ENCODE measurements at places on chromosomes 1 and 21.

GRCh38 chr21:44429894-44430293, 25.4 kb upstream of the LRRC3 start:
- DNase-seq: no peak

GRCh38 chr1:184534690-184535089, 147.9 kb downstream of the C1orf21 start:
- DNase-seq: no peak

GRCh38 chr21:38590449-38591217, 92.4 kb upstream of the ERG start:
- DNase-seq: no peak

DNA sequence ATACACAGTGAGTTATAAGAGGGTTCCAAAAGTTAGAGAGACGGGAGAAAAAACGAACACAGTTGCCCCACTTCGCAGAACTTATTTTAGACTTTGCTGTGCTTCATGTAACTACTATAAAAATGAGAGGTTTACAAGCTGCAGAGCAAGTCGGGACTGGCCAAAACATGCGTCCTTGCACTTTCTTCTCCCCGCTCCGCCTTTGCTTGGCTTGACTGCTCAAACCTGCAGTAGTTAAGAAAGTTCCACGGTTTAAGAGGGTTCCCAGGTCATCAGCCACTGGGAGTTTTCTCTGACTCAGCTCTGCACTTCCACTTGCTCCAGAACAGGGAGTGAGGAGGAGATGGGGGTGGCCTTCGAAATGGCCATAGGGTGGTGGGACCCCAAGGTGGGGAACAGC, 36.2 kb downstream of the CLIC6 start:
- no peak for DNase-seq

- DNase-seq: no peak
These were observed 2.1 kb downstream of the ZBTB17 start for GRCh38 chr1:15973772-15974171.

GRCh38 chr1:13818926-13819325, 118.9 kb downstream of the PRDM2 start:
- no peak for DNase-seq

- DNase-seq: no peak
These were observed 19.7 kb upstream of the PTTG1IP start for GRCh38 chr21:44893278-44893556.

- DNase-seq: no peak
These were observed 86.4 kb upstream of the COL6A1 start for GRCh38 chr21:45894906-45895777.

- peak; percentile 52 for DNase-seq
These were observed 25.5 kb downstream of the PCSK9 start for GRCh38 chr1:55064861-55065263.

DNA sequence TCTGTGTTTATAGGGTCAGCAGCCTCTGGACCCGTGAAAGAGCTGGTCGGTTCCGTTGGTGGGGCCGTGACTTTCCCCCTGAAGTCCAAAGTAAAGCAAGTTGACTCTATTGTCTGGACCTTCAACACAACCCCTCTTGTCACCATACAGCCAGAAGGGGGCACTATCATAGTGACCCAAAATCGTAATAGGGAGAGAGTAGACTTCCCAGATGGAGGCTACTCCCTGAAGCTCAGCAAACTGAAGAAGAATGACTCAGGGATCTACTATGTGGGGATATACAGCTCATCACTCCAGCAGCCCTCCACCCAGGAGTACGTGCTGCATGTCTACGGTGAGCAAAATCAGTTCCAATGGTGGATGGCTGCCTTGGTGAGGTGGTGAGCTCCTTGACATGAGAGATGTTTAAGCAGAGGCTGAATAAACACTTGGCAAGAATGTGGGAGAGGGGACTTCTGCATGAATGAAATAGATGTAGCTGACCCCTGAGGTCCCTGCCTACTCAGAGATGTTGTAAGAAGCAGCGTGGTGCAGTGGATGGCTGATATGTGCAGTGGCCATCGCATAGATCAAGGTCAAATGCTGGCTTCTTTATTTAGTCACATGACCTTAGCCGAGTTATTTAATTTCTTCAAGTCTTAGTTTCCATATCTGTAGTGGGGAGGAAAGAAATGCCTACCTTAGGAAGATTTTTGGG, 9.3 kb downstream of the SLAMF7 start:
- DNase-seq: no peak

GRCh38 chr1:113042285-113043143, 30.5 kb upstream of the LRIG2 start:
- DNase-seq: peak; percentile 91

DNA sequence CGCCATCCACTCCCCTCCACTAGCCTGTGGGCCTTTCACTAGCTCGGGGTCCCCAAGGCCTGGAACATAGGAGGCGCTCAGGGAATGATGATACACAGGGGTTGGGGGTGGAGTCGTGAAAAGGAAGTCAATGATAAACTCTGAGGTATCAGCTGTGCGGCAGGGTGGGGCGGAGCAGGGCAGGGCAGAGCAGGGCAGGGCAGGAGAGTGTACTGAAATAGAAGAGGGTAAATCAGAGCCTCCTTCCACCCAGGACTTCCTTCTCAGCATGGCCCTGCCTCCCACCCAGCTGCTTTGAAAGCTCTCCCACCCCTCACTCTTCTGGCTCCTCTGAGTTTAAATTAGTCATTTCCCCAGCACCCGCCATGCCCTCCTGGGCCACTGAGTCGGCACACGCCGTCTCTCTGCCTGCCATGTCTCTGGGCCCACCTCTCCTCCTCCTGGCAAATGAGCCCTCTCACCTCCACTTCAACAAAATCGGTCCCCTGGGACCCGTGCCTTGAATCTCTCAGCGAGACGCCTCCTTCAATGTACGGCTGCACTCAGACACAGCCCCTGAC, 16.9 kb downstream of the CAPZB start:
- DNase-seq: no peak

DNA sequence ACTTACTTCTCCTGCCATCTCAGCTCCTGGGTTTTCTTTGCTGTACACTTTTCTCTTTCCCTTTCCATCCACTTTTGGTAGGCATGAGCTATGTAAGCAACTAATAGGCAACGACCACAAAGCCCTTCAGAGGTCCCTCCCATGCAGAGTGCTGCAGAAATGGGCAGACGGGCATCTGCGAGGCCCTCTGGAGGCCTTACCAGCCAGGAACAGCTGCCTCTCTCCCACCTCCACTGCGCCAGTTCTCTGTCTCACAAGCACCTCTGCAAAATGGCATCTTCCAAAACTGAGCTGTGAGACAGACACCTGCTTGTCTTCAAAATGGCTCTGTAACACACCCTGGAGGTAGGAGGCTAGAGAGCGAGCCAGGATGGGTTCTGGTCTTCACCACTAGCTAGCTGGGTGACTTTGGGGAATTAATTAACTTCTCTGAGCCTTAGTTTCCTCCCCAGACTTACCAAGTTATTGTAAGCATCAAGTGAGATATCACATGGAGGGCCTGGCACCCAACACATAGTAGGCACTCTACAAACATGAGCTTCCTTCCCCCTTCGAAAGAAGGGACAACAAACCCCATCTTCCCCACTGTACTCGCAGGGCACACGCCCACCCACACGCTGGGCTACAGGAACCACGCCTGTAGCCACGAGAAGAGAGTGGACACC, 62.0 kb downstream of the BCAR3 start:
- DNase-seq: no peak

DNA sequence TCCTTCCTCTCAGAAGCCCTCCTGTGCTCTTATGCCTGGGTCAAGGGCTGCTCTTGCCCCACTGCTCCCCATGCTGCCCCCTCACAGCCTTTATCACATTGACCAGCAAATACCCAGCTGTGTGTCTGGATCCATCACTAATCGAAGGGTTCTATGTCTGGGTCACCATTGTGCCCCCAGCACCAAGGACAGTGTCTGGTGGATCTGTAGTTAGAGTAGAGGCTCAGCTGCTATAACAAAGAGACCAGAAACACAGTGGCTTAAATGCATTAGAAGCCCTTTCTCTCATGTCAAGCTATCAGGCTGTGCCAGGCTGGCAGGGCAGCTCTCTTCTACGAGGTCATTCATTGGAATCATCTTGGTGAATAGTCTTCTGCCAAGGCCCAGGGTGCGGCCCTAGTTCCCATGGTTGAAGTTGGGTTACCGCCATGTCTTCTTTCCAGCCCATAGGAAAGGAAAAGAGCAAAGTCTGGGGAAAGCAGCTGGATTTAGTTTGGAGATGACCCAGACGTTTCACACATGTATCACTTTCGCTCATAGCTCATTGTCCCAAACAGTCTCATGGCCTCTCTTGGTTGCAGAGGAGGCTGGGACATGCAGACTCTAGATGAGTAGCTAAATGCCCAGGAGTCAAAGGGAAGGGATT, 32.2 kb downstream of the STUM start:
- no peak for DNase-seq

DNA sequence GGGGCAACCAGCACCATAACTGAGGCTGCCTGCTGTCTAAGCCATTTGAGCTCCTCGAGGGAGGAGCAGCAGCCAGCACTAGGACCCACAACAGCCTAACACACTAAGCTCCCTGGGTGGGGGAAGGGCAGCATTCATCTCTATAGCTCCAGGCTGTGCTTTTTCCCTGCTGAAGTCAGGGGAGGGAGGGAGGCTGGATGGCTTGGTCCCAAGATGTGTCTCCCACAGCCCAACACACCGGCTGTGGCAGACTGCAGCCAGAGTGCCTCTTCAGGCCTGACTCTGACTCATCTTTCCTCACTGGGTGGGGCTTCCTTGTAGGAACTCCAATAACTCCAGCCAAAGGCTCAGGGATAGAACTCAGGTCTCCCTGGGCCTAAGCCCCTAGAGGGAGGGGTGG, 296.3 kb downstream of the PRDM2 start:
- DNase-seq: no peak

DNA sequence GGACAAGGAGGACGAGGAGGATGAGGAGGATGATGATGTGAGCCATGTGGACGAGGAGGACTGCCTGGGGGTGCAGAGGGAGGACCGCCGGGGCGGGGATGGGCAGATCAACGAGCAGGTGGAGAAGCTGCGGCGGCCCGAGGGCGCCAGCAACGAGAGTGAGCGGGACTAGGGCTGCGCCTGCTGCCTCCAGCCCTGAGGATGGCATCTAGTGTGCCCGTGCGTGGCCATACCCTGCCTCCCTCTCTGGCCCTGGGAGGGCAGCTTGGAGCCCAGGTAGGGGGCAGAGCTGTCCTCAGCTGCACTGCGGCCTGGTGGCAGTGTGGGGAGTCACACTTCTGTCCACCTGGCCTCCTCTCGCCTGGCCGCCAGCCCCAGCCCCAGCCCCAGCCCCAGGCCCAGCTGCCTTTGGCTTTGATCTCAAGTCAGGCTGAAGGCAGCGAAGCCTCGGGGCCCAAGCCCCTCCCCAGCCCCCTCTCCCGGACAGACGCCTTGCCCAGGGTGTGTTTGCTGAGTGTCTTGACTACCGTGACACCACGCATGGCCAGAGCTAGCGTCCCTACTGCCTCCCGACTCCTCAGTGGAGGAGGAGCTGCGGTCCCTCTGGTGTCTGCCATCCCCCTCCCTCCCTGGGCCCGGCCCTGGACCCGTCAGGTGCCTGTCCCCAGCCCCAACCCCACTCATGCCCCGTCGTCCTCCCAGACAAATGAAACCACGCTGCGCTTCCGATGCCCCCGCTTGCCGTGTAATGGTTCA, 155.2 kb downstream of the PEX14 start:
- no peak for DNase-seq

- no peak for DNase-seq
These were observed 2.6 kb upstream of the RNF2 start for GRCh38 chr1:185042737-185043136.

DNA sequence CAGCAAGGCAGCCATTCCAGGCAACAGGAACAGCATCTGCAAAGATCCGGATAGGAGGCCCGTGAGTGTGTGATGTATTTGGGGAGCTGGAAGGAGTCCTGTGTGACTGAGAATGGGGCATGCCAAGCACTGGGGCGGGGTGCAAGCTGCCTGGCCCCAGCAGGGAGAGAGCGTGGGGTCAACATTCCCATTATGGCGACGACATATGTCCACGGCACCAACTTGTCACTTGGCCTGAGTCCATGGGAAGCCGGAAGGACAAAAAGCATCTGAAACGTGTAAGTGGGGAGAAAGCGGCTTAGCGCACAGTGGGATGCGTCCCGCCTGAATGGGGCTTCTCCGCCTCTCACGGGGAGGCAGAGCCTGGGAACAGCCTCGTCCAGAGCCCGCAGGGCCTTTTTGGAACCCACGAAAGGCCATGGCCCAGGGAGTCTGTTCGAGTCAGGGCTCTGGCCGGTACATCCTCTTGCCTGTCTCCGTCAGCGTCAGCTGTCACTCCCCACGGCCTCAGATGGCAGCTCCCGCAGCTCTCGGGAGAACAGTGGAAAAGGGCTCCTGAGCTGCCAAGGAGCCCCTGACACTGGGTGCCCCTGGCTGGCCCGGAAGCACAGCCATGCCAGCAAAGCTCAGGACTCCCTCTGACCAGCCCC, 12.4 kb downstream of the EPHB2 start:
- no peak for DNase-seq

DNA sequence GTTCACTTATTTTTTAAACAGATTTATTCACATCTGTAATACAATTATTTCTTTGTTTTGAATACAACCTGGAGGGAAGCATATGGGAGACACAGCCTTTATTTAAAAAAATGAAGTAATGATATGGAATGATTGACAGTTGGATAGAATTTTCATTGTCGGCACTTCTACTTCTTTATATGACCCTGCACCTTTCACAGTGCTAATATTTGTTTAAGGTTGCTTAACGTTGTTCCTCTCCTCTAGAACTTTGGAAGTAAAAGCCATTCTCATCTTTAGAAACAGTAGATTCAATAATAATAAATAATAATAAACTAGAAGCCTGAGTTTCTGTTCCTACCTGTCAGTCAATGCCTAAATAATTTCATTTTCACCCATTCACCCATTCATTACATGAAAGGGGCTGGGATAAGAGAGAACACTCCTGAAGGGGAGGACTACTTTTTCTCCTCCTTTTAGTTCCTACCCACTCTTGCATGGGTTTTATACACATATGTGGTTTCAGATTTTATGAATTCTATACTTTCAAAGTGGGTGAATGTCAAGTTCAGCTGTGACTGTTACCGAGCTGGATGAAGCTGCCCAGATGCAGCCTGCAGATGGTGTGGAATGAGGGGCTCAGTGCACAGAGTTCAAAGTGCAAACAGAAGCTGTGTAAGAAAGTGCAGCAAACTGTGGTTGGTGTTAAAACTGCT, 9.4 kb downstream of the RUNX1 start:
- DNase-seq: no peak

DNA sequence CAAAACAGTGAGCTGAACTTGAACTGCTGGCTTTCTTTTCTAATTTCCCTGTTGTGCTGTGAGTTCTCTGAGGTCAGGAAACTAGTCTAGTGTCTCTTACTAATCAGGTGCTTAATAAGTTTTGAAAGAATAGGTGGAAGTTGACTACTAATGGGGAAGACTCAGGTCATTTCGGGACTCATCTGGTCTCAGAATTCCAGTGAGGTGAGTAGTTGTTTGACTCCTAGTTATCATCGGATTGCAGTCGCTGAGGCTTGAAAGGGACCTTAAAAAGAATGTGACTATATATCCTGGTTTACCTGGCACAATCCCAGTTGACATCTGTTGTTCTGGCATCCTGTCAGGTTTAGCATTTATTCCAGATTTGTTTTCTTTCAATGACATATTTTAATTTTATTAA, 81.4 kb upstream of the SPAG17 start:
- no peak for DNase-seq

- peak; percentile 45 for DNase-seq
These were observed 39.5 kb downstream of the TOR3A start for GRCh38 chr1:179121159-179121938.

GRCh38 chr1:160711602-160712311, at the start of gene CD48:
CD48 (minus strand) TSS chr1:160711822; CDS start chr1:160711763, 59 bp downstream.
- no peak for DNase-seq
